Tibial artery (tissue), 4 donors: ENCODE measurements at places on chromosomes 1 and 21.

- H3K27ac ChIP-seq = no peak overlapping the region
- DNase-seq = no peak
These were observed 3.4 kb upstream of the RGS16 start for GRCh38 chr1:182607566-182607965.

DNA sequence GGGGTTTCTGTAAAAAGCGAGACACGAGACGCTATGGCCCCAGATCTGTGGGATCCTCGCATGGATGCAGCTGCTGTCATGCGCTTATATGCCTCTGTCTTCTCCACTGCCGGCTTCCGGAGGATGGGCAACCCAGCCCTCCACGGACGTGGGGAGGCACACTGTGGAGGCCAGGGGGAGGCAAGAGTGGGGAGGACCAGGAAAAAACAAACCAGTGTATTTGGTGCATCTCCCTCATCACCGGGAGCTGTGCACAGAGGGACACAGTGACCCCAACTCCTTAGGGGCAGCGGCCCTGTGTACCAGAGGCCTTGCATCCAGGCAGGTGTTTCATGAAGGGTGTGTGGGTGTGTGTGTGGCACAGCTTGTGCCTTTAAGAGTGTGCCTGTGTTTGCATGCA, 95.0 kb downstream of the AJAP1 start:
- DNase-seq = no peak
- H3K4me3 ChIP-seq = no peak overlapping the region
- H3K36me3 ChIP-seq = no peaks in the 10 kb centered on the region
- no peaks in the 10 kb centered on the region for H3K27me3 ChIP-seq
- H3K4me1 ChIP-seq = no peaks in the 10 kb centered on the region

GRCh38 chr21:36916718-36917117, 49.8 kb downstream of the HLCS start:
- no peak overlapping the region for H3K4me3 ChIP-seq
- DNase-seq = no peak
- no peaks in the 10 kb centered on the region for H3K27me3 ChIP-seq
- no peaks in the 10 kb centered on the region for H3K36me3 ChIP-seq
- H3K4me1 ChIP-seq = no peaks in the 10 kb centered on the region

GRCh38 chr1:244160455-244161235, 109.6 kb downstream of the ZBTB18 start:
- DNase-seq = no peak
- no peaks in the 10 kb centered on the region for H3K27me3 ChIP-seq
- H3K36me3 ChIP-seq = no peaks in the 10 kb centered on the region
- peaks cover 13% of the 10 kb centered on the region for H3K4me1 ChIP-seq
- H3K27ac ChIP-seq = no peak overlapping the region
- no peak overlapping the region for H3K4me3 ChIP-seq

GRCh38 chr21:18959817-18960216, 556.2 kb upstream of the TMPRSS15 start:
- H3K27ac ChIP-seq = no peak overlapping the region
- no peak for DNase-seq
- no peak overlapping the region for H3K4me3 ChIP-seq
- H3K4me1 ChIP-seq = no peaks in the 10 kb centered on the region
